Activated CD4-positive, alpha-beta T cell treated with anti-CD3 and anti-CD28 coated beads, Interleukin-2, amount 10 ng/mL, durations not matched to agents 7 days and 5 days (primary cell): ENCODE measurements at places on chromosomes 12 and 14.

- no peak for DNase-seq
- no peaks in the 10 kb centered on the region for H3K27me3 ChIP-seq
- no peak overlapping the region for H3K4me3 ChIP-seq
- peak overlapping the region; percentile 70 for H3K27ac ChIP-seq
Measured at GRCh38 chr12:12378616-12379015, 21.7 kb downstream of the BORCS5 start.

- no peaks in the 10 kb centered on the region for H3K27me3 ChIP-seq
- no peak overlapping the region for H3K27ac ChIP-seq
- H3K36me3 ChIP-seq: no peaks in the 10 kb centered on the region
- no peak overlapping the region for H3K4me3 ChIP-seq
- DNase-seq: no peak
Measured at GRCh38 chr12:14018080-14018479, 36.7 kb upstream of the GRIN2B start.

- peaks cover 30% of the 10 kb centered on the region for H3K4me1 ChIP-seq
- DNase-seq: no peak
- peaks cover 17% of the 10 kb centered on the region for H3K36me3 ChIP-seq
- H3K27ac ChIP-seq: no peak overlapping the region
- H3K27me3 ChIP-seq: no peaks in the 10 kb centered on the region
Measured at GRCh38 chr12:109575683-109576082, 2.1 kb downstream of the MVK start.

- no peak overlapping the region for H3K4me3 ChIP-seq
- H3K36me3 ChIP-seq: no peaks in the 10 kb centered on the region
- H3K27ac ChIP-seq: no peak overlapping the region
- no peak for DNase-seq
Measured at GRCh38 chr14:104104076-104104901, 18.8 kb downstream of the ASPG start.

- H3K27me3 ChIP-seq: no peaks in the 10 kb centered on the region
- H3K36me3 ChIP-seq: no peaks in the 10 kb centered on the region
- H3K4me1 ChIP-seq: no peaks in the 10 kb centered on the region
- no peak for DNase-seq
- no peak overlapping the region for H3K4me3 ChIP-seq
- H3K27ac ChIP-seq: no peak overlapping the region
Measured at GRCh38 chr12:26062566-26062965, 62.3 kb downstream of the BHLHE41 start.

- H3K27me3 ChIP-seq: no peaks in the 10 kb centered on the region
- no peak overlapping the region for H3K27ac ChIP-seq
- H3K4me3 ChIP-seq: no peak overlapping the region
- no peak for DNase-seq
- H3K4me1 ChIP-seq: no peaks in the 10 kb centered on the region
Measured at GRCh38 chr14:85332401-85332800, 197.5 kb upstream of the FLRT2 start.

- peaks cover 5% of the 10 kb centered on the region for H3K36me3 ChIP-seq
- H3K27me3 ChIP-seq: no peaks in the 10 kb centered on the region
- DNase-seq: no peak
- H3K27ac ChIP-seq: no peak overlapping the region
Measured at GRCh38 chr14:31307198-31307597, 99.6 kb upstream of the HECTD1 start.

- no peak overlapping the region for H3K4me3 ChIP-seq
- H3K4me1 ChIP-seq: no peaks in the 10 kb centered on the region
- DNase-seq: no peak
- H3K36me3 ChIP-seq: peaks cover 6% of the 10 kb centered on the region
- H3K27me3 ChIP-seq: no peaks in the 10 kb centered on the region
Measured at GRCh38 chr12:50203691-50204090, 36.5 kb upstream of the CERS5 start.

DNA sequence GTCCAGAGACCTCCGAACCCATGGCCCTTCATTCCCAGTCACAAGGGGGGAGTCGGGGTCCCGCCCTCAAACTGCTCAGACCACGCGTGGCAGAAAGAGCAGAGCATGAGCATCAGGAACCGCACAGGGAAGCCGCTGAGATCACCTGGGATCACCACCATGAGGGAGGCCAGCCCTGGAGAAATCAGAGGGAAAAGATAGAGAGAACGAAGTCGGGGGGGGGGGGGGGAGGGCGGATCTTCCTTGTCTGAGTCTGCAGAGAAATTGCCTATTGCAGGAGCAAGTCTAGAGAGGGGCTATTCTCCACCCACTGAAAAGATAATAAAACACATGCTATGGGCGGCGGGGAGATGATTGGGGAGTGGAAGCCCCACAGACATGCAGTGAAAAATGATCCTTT, 884 bp upstream of the TMEM132C start:
- H3K27me3 ChIP-seq: peaks cover 35% of the 10 kb centered on the region
- no peaks in the 10 kb centered on the region for H3K36me3 ChIP-seq
- no peak overlapping the region for H3K4me3 ChIP-seq
- no peak for DNase-seq
- H3K27ac ChIP-seq: no peak overlapping the region

DNA sequence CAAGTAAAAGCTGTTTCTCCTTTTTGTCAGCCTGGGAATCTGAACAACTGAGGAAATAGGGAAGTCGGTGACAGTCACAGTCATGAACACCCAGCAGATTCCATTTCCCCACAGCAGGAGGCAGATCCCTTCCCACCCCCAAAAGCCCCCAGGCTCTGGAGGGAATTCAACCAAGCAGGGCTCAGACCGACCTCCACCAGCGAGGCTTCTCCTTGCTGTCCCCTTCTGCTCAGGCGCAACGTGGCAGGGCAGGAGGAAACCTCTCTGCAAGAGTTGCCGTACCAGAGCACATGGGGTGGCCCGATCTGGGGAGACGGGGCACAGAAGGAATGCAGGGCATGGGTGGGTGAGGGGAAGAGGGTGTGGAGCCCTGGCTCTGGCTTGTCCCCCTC, 319 bp downstream of the GALNT6 start:
- H3K36me3 ChIP-seq: peaks cover 2% of the 10 kb centered on the region
- peak overlapping the region; percentile 89 for H3K4me3 ChIP-seq
- peak; percentile 33 for DNase-seq
- H3K27me3 ChIP-seq: no peaks in the 10 kb centered on the region

- no peaks in the 10 kb centered on the region for H3K36me3 ChIP-seq
- DNase-seq: no peak
- no peaks in the 10 kb centered on the region for H3K27me3 ChIP-seq
- no peak overlapping the region for H3K4me3 ChIP-seq
Measured at GRCh38 chr12:75289753-75290152, 40.4 kb downstream of the CAPS2 start.

DNA sequence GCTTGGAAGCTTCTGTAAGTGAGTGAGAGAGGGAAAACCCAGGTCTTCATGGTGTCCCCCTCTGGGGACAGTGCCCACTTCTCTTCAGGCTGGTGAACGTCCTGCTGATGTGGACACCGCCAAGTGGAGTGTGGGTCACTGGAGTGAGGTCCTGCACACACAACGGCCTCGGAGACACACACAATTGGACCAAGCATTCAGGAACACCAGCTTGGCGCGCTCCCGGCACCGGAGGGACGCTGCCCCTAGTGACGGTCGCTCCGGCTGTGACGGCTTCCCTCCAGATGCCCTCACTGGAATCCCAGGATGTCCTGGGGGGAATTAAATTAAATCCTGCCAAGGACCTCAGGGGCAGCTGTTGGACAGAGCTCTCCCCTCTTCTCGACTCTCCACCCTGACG, 123.1 kb downstream of the ZNF664 start:
- no peak for DNase-seq
- peaks cover 4% of the 10 kb centered on the region for H3K27me3 ChIP-seq
- no peaks in the 10 kb centered on the region for H3K36me3 ChIP-seq

- H3K36me3 ChIP-seq: no peaks in the 10 kb centered on the region
- H3K27ac ChIP-seq: no peak overlapping the region
- no peaks in the 10 kb centered on the region for H3K27me3 ChIP-seq
- no peak overlapping the region for H3K4me3 ChIP-seq
- peaks cover 8% of the 10 kb centered on the region for H3K4me1 ChIP-seq
Measured at GRCh38 chr14:52700701-52701172, 5.4 kb upstream of the ERO1A start.

DNA sequence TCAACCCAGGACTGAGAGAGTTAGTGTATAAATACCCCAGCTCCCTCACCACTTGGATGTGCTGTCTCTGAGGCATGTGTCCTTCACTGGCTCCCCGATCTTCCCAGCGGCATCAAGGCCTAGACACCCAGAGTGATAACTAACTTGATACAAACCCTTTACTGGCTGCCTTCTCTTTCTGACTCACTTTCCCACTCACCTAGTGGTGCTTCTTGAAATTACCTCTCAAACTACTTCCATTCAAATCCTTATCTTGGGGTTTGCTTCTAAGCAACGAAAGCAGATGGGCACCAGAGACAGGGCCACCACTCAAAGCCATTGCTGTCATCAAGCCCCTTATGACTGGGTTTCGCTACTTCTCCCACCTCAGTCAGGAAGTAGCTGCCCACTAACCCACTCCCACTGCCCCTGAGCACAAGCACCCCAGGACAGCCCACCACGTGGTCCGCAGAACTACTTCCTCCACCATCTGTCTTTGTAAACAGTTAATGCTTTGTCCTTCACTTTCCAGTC, 17.2 kb downstream of the ZFP36L1 start:
- peaks cover 20% of the 10 kb centered on the region for H3K36me3 ChIP-seq
- peak overlapping the region; percentile 14 for H3K27ac ChIP-seq
- no peak for DNase-seq
- no peak overlapping the region for H3K4me3 ChIP-seq
- H3K4me1 ChIP-seq: peaks cover 67% of the 10 kb centered on the region

- no peak overlapping the region for H3K27ac ChIP-seq
- no peaks in the 10 kb centered on the region for H3K36me3 ChIP-seq
- no peaks in the 10 kb centered on the region for H3K27me3 ChIP-seq
- no peak for DNase-seq
- H3K4me3 ChIP-seq: no peak overlapping the region
Measured at GRCh38 chr12:31033681-31034080, 40.0 kb upstream of the DDX11 start.

DNA sequence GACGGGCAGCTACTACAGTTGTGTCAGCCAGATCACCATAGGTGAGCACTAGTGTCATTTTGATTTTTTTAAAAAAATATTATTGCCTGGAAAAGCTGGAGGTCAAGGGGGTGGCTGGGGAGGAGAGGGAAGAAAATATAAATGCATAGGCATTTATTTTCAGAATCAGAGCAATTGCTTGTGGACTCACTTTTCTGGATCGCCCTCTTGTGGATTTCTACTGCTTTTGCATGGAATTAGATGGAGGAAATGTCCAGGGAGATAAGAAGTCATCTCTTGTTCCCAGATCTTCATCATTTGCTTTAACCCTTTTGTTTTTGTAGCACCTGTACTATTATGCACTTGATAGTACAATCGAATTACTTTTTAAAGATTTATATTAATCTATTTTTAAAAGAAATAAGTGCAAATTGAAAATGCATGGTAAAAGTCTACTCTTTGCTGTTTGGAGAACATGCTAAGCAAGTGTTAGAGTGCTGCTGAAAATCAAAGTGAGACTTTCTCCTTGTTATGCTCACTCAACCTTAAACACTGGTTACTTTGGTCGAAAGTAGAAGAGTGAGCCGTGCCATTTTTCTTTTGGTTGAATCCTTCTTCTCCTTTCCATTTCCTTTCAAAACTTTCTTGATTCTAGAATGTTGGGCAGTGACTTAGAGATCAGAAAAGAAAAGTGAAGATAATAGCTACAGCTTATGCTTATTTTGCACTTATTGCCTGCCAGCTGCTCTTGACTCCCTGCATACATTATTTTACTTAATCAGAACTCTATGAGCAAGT, 60.6 kb upstream of the ANO4 start:
- peaks cover 2% of the 10 kb centered on the region for H3K27me3 ChIP-seq
- H3K4me1 ChIP-seq: no peaks in the 10 kb centered on the region
- no peak overlapping the region for H3K27ac ChIP-seq
- no peak for DNase-seq
- H3K36me3 ChIP-seq: no peaks in the 10 kb centered on the region

GRCh38 chr12:79366374-79366773, 324.4 kb downstream of the PAWR start:
- no peak overlapping the region for H3K27ac ChIP-seq
- no peaks in the 10 kb centered on the region for H3K36me3 ChIP-seq
- no peak overlapping the region for H3K4me3 ChIP-seq
- no peaks in the 10 kb centered on the region for H3K27me3 ChIP-seq
- DNase-seq: no peak
- no peaks in the 10 kb centered on the region for H3K4me1 ChIP-seq

DNA sequence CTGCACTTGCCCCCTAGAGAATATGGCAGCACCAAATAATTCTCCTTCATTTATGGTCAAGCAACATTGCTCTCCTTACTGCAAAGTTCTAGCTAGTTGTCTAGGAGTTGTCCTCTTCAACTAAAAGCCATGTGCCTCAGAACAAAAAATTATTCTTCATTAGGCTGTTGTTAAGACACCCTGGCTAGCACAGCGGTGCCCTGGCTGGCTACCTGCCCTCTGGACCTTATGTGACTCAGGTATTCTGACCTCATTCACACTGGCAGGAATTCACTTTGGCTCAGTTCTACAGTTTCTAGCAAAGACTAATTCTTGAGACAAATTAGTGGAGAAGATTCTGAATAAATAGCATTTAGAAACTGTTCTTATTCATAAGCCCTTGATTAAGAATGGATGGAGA, 224.4 kb upstream of the KRR1 start:
- peaks cover 2% of the 10 kb centered on the region for H3K27me3 ChIP-seq
- no peak for DNase-seq
- no peaks in the 10 kb centered on the region for H3K36me3 ChIP-seq
- H3K27ac ChIP-seq: no peak overlapping the region

DNA sequence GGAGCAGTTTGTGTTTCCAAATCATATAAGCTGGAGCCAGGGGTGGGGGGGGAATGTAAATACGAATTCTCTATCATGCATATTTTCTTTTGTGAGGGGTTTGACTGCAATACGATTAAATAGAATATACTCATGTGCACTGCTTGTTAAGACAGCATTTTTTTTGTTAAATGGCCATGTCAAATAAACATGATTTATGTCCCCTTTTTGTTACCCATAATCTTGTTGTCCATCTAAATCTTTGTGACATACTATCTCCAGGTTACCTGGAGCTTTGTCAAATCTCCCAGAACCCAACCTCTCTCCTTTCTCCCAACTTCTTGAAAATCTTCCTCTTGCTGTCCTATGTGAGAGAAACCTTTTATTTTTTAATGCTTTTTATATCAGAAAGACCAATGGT, 233.1 kb downstream of the SLC25A21 start:
- no peak overlapping the region for H3K4me3 ChIP-seq
- no peaks in the 10 kb centered on the region for H3K36me3 ChIP-seq
- no peaks in the 10 kb centered on the region for H3K27me3 ChIP-seq
- H3K4me1 ChIP-seq: no peaks in the 10 kb centered on the region
- no peak overlapping the region for H3K27ac ChIP-seq

GRCh38 chr12:65940744-65941143, 116.5 kb downstream of the HMGA2 start:
- no peak overlapping the region for H3K4me3 ChIP-seq
- H3K27me3 ChIP-seq: peaks cover 13% of the 10 kb centered on the region
- no peaks in the 10 kb centered on the region for H3K4me1 ChIP-seq
- no peak overlapping the region for H3K27ac ChIP-seq
